Activated CD4-positive, alpha-beta T cell treated with anti-CD3 and anti-CD28 coated beads, Interleukin-2, Interleukin-4, amounts not matched to agents 100 ng/mL and 50 ng/mL, durations not matched to agents 16 hours and 8 hours (primary cell): ENCODE measurements at places on chromosomes 11 and 22.

DNA sequence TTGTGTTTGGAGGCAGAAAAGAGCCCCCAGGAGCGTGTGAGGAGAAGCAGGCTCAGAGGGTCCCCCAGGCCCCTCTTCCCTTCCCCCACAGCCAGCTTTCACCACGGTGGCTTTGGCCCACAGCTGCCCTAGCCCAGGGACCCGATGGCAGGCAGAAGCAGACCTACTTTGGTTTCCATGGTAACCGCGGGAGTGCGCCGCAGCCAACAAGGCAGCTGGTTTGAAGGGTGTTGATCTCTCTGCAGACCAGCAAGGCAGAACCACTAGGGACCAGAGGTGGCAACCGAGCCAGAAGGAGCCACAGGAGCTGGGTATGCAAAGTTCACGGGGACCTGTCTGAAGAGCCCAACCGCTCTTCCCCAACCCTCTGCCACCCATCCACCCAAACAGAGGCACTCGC lies 69.4 kb downstream of the BUD13 start:
- no peak for DNase-seq

GRCh38 chr11:121534131-121535093 lies 81.6 kb upstream of the SORL1-AS1 start:
- DNase-seq: no peak

DNA sequence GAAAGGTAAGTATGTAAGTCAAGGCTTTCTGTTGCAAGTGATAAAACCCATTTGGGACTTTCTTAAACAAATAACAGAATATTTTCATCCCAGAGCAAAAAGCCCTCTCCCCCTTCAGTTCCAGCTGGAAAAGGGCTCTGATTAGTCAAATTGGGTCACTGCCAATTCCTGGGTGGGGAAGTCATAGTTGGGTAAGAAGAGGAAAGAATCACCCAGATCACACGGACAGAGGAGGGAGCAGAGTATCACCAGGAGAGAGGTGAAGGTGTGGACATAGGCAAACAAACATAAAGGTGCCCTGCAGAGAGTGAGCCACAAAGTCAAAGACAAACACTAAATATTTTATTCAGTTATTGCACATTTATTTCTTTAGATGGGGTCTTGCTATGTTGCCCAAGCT lies 36.3 kb upstream of the SORL1 start:
- DNase-seq: no peak

DNA sequence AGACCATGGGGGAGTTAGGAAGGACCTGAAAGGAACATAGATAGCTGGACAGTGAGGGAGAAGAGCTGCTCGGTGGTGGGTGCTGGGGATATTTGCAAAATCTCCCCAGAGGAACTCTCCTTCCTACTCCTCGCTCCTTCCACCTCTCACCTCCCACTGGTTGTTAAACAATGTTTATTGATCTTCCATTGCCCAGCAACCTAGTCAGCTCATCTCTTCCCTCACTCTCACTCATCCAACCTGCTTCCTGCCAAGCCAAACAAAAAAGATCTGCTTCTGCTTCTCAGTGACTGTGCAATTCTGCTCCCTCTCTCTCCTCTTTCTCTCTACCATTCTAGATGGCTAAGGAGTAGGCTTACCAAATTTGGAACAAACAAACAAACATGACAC lies 115.0 kb downstream of the SLC1A2 start:
- no peak for DNase-seq

DNA sequence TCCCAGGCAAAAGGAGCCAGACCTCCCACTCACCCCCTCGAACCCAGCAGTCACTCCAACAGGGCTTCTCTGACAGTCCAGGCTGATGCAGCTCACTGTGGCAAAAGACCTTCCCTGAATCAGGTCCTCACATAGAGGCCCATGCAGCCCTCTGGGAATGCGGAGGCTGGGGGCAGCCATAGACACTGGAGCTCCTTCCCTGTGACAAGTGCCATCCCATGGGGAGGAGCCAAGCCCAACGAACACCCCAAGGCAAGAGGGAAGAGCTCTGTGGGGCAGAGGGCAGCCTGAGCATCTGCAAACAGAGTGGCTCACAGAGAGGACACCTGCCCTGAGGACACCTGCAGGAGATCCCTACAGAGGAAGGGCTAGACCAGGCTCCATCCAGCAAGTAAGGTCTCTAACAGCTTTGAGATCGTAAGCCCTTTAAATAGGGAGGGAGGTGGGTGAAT lies at the start of gene LINC01488:
Gene LINC01488, plus strand, starts transcription at position 271 of the 452 bp plus-strand sequence.
- no peak for DNase-seq

- DNase-seq: no peak
Measured at GRCh38 chr11:113947994-113948393, 26.9 kb upstream of the HTR3A start.

DNA sequence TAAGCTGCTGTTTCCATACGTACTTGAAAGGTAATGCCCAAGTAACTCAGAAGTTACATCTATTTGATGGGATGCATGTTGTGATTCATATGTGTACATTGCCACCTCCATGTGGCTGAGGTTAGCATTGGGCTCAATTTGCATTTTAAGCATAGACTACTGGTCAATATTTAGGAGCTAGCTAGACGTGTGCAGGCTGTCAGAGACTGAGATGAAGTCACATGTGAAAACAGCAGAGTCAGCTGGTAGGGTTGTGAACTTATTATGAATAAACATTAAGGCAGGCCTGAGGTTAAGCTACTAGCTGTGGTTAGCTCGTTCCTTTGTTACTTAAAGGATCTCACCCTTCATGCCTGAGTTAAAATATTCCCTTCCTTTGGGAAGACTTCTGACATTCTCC lies 114.5 kb upstream of the MTNR1B start:
- DNase-seq: no peak

- no peak for DNase-seq
Measured at GRCh38 chr11:82718821-82719220, 14.8 kb downstream of the FAM181B start.

GRCh38 chr11:38323961-38324761 lies 1726.1 kb upstream of the RAG2 start:
- DNase-seq: no peak

GRCh38 chr11:83521647-83522596 lies 235.8 kb upstream of the CCDC90B start:
- no peak for DNase-seq

DNA sequence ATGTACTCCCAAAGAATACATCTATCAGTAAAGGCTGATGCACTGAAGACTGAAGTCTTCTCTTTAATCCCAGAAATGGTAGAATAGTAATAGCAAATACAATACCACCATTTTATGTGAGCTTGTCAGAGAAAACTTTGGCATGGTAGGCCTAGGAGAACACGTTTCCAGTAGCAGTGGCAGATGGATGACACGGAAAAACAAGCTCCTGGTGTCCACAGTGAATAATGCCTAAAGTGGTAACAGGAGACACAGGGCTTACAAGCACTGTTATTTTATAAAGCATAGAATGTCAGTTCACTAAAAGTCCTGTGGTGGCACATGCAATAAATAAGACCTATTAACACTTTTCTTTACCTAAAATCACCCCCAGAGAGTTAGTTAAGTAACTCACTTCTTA lies 277.6 kb downstream of the TTC28 start:
- DNase-seq: no peak

GRCh38 chr11:120142441-120143100 lies 4.7 kb upstream of the TRIM29 start:
- no peak for DNase-seq

- no peak for DNase-seq
Measured at GRCh38 chr11:15845261-15845660, 511.1 kb downstream of the SOX6 start.

GRCh38 chr11:99893811-99894210 lies 793.3 kb upstream of the ARHGAP42 start:
- no peak for DNase-seq

DNA sequence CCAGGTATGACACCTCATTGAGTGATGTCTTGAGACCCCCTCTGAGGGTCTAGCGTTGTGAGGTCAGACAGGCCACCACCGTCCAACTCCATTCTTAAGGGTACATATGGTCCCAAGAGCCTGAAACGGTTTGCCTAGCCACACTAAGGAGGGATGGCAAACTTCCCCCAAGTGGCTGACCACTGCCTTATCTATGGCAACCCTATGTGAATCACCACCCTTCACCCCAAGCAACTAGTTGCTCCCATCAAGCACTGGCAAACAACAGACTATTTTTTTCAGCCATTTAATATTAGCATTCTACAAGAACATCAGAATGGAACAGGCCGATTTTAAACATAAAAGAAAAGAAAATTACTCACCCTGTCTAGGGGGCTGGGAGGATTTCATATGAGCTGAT lies 22.8 kb downstream of the THOC5 start:
- DNase-seq: no peak

- DNase-seq: peak; percentile 74
Measured at GRCh38 chr11:35237860-35238715, 99.1 kb downstream of the CD44 start.

DNA sequence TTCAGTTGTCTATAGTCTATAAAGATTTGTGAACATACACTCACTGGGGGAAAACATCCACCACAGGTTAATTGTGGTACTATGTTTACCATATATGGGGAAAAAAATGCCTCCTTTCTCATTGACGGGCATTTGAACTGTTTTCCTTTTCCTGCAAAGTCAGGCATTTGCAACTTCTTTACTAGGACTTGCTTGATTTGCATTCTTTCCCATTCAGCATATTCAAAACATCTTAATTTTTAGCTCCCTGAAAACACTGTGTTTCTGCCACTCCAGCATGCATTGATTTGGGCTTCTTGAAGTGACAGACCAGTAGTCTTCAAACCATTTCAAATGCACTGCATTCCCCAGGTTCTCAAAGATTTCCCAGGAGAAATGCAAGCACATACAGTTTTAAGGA lies 67.6 kb downstream of the INSC start:
- DNase-seq: no peak

- no peak for DNase-seq
Measured at GRCh38 chr11:38460896-38461295, 1862.9 kb upstream of the RAG2 start.

GRCh38 chr11:128694618-128695481 lies 978 bp downstream of the FLI1 start:
- DNase-seq: no peak

DNA sequence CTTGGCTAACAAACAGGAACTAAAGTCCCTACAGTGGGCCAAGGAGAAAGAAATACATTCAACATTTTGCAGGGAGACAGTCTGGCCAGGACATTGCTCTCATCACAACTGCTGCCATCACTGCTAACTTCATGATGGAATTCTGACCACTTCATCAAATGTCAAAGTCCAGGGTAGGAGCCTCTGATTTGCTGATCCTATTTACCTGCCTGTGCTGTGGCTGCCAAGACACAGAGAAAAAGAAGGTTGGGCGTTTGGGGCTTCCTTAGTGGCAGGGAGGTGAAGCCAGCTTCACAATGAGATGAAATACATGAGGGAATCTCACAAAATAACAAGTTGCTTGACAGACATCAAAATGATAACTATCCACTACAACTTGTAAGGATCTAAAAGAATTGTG lies 343.9 kb upstream of the CADM1 start:
- DNase-seq: no peak

DNA sequence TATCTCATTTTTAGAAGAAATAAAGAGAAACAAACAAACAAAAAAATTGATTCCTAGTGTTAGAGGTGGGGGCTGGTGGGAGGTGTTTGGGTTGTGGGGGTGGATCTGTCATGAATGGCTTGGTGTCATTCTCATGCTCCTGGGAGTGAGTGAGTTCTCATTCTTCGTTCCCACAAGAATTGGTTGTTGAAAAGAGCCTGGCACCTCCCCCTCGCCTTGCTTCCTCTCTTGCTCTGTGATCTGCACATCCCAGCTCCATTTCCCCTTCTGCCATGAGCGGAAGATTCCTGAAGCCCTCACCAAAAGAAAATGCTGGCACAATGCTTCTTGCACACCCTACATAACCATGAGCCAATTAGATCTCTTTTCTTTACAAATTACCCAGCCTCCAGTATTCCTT lies 277.8 kb downstream of the ST3GAL4 start:
- DNase-seq: no peak

- no peak for DNase-seq
Measured at GRCh38 chr11:10561043-10561818, 7.2 kb downstream of the LYVE1 start.

GRCh38 chr22:42991010-42991651 lies 23.8 kb downstream of the PACSIN2 start:
- no peak for DNase-seq

DNA sequence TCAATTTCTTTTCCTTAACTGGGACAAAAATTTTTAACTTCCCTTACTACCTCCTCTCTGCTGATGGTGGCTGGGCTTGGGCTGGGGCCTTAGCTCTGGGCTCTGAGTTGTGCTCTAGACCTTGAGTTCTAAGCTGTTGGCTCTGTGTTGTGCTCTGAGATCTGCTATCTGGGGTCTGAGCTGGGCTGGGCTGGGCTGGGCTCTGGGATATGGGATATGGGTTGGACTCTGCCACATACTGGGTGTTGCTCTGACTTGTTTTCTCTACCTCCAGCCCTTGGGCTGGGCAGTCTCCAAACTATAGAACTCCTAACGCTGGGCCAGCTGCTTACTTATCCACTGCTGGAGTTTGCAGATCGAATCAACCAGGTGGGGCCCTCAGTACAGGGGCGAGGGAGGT lies 41.9 kb downstream of the DNHD1 start:
- DNase-seq: no peak

DNA sequence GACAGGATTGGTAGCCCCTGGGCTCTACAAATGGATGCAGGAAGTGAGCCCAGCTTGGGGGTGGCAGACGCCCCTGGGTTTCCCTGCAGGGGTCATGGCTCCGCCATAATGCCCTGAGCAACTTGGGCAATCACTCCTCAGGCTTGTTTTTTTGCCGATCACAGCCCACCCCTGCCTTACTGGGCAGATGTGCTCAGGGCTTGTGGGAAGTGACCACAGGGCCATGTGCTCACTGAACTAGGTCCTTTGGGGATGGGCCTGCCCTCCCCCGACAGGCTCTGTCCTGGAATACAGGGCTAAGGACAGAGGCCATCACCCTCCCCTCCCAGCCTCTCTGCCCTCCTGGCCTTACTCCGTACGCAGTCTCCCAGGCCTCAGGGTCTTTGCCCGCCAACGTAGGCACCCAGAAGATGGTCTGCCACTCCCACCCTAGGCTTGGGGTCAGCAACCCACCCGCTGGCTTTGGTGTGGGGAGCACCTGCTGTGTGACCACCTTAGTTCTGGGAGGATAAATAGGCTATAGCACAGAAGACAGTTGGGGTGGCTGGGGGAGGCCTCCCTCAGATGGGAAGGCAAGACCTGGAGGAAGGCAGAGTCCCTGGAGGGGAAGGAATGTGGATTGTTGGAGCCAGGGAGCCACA lies 3.8 kb downstream of the RPLP2 start:
- no peak for DNase-seq

GRCh38 chr22:25518000-25518663 lies 46.3 kb upstream of the GRK3 start:
- no peak for DNase-seq
